NCI-H2171 (cell line): ENCODE measurements at places on chromosomes 6 and 20.

GRCh38 chr6:22821664-22822320 is 252.4 kb downstream of the HDGFL1 start:
- no peak for DNase-seq

GRCh38 chr6:137219664-137220252 is 573 bp upstream of the IFNGR1 start:
- no peak for DNase-seq

- DNase-seq = no peak
Measured at GRCh38 chr20:10940941-10941340, 267.1 kb upstream of the JAG1 start.

DNA sequence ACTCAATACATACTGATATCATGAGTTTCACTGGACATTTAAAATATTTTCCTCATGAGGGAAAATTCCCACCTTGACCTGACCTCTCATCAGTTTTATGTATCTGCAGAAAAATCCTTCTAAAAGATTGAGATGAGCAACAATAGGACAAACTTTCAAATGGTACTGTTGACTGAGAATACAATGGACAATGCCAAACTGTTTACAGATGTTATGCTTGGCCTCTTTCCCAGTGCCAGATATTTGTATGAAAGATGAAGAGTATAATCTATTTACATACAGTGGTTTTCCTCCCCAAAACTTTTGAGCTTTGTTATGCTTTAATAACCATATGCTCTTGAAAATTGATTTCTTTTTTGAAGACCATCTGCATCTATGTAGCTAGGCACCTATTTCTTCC is 245.1 kb upstream of the RSPO3 start:
- DNase-seq = no peak

- DNase-seq = no peak
Measured at GRCh38 chr6:827431-827830, 134.5 kb upstream of the EXOC2 start.

DNA sequence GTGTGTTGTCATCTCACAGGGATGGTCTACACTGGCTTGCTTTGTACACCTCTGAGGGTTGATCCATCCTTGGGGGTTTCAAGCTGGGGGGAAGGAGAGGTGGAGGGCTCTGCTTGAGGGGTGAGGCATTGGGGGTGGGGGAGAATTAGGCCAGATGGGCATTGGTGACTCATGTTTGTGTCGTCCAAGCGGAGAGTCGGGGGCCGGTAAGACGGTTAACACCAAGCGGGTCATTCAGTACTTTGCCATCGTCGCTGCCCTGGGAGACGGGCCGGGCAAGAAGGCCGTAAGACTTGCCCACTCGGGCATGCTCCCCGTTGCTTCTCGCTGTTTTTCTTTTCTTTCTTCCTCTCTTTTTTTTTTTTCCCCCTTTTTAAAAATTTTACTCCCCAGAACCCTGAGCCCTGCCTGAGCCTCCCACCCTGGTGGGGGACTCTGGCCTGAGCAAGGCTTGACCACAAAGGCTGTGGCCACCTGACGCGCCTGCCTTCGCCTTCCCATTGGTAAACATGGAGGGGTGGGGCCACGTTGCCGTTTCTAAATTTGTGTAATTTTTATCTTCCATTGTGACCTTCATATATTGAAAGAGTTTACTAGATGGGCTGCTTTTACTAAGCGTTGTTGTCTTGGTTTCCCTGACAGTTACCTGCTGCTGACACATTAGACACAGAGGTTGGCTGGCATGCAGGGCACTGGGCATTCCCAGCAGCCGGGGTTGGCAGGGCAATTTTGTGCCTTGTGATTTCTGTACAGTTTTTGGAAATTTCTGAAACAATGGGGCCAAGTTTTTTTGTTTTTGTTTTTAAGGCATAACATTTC is 26.8 kb downstream of the MYH7B start:
- DNase-seq = no peak

GRCh38 chr6:30188541-30188940 is 24.7 kb downstream of the TRIM26 start:
- DNase-seq = no peak

DNA sequence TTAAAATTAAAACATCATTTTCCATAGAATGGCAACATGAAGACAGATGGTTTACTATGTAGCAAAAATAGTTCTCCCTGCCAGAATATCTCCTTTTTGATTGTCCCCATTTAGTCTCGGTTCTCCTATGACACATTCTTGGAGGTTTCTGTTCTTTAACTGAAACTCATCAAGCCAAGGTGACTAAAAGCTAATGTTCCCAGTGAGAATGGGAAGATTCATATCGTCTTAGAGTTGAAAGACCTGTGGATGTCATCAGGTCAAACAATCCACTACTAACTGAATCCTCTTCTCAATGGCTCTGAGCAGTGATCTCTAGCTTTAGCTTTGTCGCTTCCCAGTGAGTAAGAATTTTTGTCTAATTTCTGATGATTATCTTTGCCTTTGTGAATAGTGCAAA is 1.3 kb upstream of the DOK5 start:
- DNase-seq = no peak

GRCh38 chr20:18543932-18544331 is 23.3 kb upstream of the SMIM26 start:
- no peak for DNase-seq

DNA sequence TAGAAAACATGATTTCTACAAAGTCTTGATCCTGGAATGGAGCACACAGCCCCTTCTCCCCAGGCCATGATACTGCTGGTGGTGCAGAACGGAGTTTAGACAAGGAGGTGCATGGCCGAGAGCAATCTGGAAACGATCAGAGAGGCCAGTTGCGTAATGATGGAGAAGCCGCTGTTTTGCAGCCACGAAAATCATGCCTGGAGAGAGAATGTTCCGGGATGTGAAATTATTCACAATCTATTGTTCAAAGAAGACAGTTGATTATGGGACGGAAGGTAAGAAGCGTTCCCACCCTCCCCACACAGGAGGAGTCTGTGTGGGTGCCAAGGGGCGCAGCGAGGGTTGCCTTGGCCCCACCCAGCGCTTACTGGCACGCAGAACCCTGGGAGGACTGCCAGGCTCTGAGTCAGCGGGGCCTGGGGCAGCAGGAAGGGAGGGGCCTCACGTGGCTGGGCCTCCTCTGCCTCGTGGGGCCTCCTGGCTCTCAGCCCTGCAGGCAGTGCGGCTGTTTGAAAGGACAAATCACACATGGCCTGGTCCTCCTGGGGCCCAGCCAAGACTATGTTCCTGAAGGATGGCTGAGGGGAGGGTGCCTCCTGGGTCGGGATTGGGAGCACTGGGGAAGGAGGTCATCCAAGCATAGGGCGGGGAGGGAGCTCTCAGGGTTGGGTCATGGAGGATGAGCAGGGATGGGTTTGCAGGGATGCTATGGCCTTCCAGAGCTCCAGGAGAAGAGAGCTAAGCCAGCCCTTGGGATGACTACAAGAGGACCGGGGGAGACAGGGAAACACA is 8.7 kb upstream of the AP5S1 start:
- DNase-seq = peak; percentile 96

DNA sequence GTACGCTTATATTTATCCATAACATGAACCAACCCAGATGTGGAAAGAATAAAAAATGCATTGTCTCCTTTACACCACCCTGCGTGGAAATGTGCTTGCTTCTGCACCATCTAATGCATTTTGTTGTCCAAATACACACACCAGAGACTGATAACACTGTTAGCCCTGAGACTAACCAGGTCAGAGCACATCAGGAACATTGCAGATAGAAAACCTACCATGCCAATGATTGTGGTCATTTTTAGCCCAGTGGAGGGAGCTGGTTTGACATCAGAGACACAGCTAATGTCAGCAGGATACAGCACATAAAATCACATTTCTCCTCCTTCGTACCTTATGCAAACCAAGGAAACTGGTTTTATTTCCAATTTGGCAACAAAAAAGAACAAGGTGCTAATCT is 528.7 kb downstream of the DOK5 start:
- no peak for DNase-seq

DNA sequence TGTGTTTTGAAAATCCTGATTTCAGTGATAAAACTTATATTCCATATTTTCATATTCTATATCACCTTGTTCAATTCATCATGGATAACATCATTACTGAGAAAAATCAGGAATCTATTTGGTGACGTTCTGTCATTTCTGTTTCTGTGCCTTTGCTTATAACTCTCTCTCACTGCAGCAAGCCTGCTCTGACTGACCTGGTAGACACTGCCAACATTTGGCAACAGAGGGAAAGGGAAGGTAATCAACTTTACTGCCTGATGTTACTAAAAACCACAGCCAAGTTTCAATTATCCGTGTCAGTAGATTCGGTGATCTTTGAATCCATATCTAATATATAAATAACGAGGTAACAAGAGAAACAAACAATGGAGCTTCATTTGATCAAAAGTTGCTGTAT is 501.9 kb downstream of the LMBRD1 start:
- no peak for DNase-seq

DNA sequence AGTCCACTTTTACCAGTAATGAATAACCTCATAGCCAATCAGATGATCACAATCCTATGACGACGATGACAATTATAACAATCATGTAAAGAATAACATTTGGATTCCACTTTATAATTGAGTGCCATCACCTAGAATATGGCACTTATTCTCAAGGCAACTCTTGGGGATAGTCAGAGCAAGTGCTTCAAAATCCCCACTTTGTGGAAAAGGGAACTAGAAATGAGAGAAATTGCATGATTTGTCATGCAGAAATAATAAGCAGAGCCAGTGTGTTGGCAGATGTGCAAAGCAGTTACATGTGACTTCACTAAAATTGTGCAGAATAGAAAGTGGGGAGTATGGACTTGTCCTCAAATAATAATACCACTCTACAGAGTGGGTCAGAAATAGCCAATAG is 41.3 kb downstream of the FRK start:
- DNase-seq = no peak

DNA sequence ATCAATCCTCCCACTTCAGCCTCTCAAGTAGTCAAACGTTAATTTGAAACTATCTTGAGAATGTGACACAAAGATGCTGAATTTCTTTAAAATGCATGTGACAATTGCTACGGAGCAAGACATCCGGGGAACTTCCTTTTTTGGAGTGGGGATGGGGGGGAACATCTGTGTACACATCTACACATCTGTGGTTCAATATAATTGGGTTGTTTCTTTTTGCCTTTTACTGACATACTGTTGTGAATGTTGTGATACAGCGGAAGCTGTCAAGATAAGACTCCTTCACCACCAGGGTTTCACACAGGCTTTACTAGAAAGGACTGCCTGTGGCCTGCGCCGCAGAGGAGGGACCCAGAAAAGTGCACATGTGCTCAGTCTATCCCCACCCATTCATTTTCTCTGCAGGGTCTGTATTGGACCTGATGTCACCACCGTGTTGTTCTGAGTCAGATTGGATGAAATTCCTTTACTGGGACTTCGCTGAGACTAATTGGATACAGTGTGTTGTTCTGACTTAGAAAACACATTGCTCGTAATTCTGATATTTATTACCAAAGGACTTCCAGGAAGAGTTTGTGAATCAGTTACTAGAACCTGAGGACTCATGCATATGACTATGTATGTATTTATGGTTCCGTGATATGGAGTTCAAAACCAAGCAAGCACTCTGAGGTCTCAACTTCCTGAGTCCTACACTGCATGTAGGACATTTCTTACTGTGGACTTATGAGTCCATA is 98.7 kb upstream of the SGK1 start:
- DNase-seq = no peak

DNA sequence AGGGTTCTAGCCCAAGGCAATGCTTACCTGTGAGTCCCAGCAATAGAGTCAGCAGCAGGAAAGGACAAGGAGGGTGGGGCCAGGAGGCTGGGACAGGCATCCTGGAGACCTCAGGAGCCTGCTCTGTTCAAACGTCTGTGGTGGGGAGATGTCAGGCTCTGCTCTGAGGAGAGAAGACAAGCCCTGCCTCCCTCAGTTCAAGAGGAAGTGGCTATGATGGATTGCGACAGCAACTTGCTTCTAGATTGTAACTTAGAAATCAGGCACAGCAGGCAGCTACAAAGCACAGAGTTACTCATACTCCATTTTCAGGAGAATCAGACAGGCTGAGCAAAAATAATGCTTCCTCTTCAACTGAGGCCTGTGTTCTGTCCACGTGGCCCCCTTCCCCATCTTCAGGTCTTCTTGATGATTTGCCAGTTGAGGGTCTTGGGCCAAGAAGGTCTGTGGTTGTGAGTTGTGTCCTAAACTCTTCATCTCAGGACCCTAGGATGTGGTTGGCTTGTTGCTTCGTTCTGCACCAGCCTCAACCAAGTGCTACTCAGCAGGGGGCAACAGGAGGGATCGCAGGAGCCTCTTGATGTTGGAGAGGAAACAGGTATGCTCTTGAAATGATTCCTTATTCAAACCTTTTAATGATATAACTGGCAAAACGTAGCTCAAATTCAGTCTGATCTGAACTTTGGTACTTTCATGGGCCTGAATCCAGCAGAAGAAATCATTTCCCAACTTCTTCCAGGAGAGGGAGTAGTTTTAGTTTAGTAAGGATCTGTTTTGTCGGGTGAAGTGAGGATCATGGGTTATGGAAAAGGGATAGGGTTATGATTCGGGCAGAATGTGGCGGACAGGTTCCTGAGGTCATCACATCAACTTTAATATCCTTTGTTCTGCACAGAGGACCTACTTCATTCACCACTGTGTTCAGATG is 31.0 kb downstream of the SIRPB1 start:
- DNase-seq = no peak

DNA sequence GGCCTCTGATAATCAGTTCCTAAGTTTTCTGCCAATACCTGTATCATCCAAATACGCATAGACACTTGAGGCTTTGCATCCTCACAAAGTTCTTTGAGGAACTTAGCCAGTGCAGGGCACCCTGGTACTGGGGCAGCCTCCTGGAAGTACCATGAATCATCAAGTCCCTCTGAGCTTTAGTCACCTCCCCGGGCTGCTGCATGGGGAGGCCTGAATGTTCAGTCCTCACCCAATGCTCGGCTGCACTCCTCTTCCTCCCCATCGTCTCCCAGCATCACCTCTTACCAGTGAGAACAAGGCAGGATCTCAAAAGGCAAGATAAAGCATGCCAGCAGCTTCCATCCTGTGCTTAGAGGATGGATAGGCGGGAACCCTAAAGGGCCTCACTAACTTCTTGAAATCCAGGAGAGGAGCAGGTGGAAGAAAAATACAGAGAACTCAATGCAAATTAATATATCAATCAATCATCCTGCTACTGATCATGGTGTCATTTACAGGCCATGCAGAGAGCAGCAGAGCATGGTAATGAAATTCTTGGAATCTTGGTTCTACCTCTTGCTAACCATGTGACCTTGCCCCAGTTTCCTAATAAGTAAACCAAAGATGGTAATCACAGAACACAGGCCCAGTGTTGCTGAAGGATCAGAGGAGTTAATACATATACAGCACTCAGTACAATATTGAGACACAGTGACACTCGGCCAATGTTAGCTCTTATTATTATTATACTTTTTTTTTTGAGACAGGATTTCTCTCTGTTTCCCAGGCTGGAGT is 4.7 kb upstream of the CCN6 start:
- DNase-seq = no peak

DNA sequence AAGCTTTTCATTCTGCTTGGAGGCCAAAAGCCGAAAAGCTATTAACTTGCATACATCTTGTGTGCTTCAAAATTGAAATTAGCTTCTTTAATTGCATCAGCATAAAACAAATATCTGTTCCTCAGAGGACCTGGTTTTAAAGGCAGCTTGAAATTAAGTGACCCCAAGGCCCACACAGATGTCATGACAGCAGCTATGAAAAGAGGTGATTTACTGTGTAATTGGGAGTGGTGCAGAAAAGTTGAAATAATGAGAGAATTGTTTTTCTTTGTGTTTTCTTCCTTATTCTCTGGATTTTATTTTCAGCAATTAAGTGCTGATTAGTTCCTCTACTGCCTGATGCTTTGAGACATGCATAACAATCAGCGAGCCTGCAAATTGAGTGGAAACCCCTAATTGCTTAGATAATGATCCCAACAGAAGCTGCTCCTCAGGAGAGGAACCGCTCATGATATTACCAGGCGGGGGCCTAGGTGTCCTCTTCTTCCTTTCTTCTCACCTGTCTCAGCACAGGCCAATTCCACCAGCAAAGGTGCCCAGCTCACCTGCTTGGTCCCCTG is 34.1 kb upstream of the GGTLC1 start:
- no peak for DNase-seq
